ENCODE measurements at places on chromosomes 2 and 18. TPM values are rescaled to one million over a fixed set of nuclear protein-coding genes. Genes with fewer than 3 reads are reported as not detected.

The FER1L5 gene
- polyA plus RNA-seq, result 0.87 TPM

The UPP2 gene
- polyA plus RNA-seq, result 0.56 TPM

- DNase-seq, result no peak
These were observed 27.7 kb downstream of the TMEM182 start for GRCh38 chr2:102789349-102790090.

- peak; percentile 75 for DNase-seq
These were observed 104.7 kb downstream of the TNS1 start for GRCh38 chr2:217897816-217898806.
